A549 treated with CpdA at 1 μM for 4 hours (cell line): ENCODE measurements at places on chromosomes 1 and 21. TPM values are rescaled to one million over a fixed set of nuclear protein-coding genes. Genes with fewer than 3 reads are reported as not detected.

HES2 gene
- total RNA-seq = 2.3 to 3.5 TPM (median 3.0 TPM) in 5 replicates

F3 gene
- 1.5 to 3.3 TPM (median 2.7 TPM) in 5 replicates for total RNA-seq

DAP3 gene
- total RNA-seq = 116 to 145 TPM (median 121 TPM) in 5 replicates

NFIA gene
- 4.1 to 5.7 TPM (median 5.6 TPM) in 5 replicates for total RNA-seq

CHODL gene
- total RNA-seq = not detected in 5 replicates

KCNK2 gene
- total RNA-seq = 0.10 to 0.15 TPM (median 0.12 TPM) in 4 of 5 replicates, not detected in the other

ZBTB8OS gene
- total RNA-seq = 37.5 to 53.6 TPM (median 40.1 TPM) in 5 replicates

KCNA2 gene
- 0.01 to 0.05 TPM (median 0.03 TPM) in 3 of 5 replicates, not detected in the others for total RNA-seq

TCHH gene
- total RNA-seq = 0.14 to 0.24 TPM (median 0.19 TPM) in 5 replicates

MMEL1 gene
- total RNA-seq = 0.11 to 0.35 TPM in 2 of 5 replicates, not detected in the others

CFAP107 gene
- total RNA-seq = not detected in 5 replicates

FCGR1A gene
- total RNA-seq = not detected in 5 replicates

PODN gene
- 0.02 TPM in 1 of 5 replicates, not detected in the others for total RNA-seq

TNNT2 gene
- 0.06 to 0.30 TPM in 2 of 5 replicates, not detected in the others for total RNA-seq

NR1I3 gene
- 0.03 TPM in 1 of 5 replicates, not detected in the others for total RNA-seq

LMOD1 gene
- not detected in 5 replicates for total RNA-seq

CFAP74 gene
- 0.01 TPM in 1 of 5 replicates, not detected in the others for total RNA-seq

PADI4 gene
- not detected in 5 replicates for total RNA-seq

PLCH2 gene
- total RNA-seq = 0.15 to 0.41 TPM (median 0.34 TPM) in 5 replicates

CD34 gene
- 0.01 TPM in 1 of 5 replicates, not detected in the others for total RNA-seq

C1orf167 gene
- total RNA-seq = 0.08 TPM in 1 of 5 replicates, not detected in the others

GNAI3 gene
- total RNA-seq = 4.6 to 5.5 TPM (median 4.8 TPM) in 5 replicates

PDZK1IP1 gene
- 5.5 to 8.8 TPM (median 7.7 TPM) in 5 replicates for total RNA-seq

FCAMR gene
- not detected in 5 replicates for total RNA-seq

WRAP73 gene
- total RNA-seq = 18.3 to 21.9 TPM (median 20.6 TPM) in 5 replicates

KCNJ15 gene
- 0.12 to 0.50 TPM (median 0.26 TPM) in 5 replicates for total RNA-seq

LCE2C gene
- total RNA-seq = not detected in 5 replicates

ST3GAL3 gene
- 1.7 to 2.9 TPM (median 2.4 TPM) in 5 replicates for total RNA-seq

NBPF14 gene
- total RNA-seq = 10.9 to 15.4 TPM (median 14.8 TPM) in 5 replicates

OR2L13 gene
- total RNA-seq = not detected in 5 replicates

IL19 gene
- total RNA-seq = not detected in 5 replicates

SLC2A5 gene
- 0.05 to 0.26 TPM (median 0.13 TPM) in 5 replicates for total RNA-seq

PROX1 gene
- total RNA-seq = 0.02 to 0.17 TPM (median 0.09 TPM) in 4 of 5 replicates, not detected in the other

PPOX gene
- 12.9 to 16.4 TPM (median 14.2 TPM) in 5 replicates for total RNA-seq

DMBX1 gene
- 0.61 to 1.5 TPM (median 0.82 TPM) in 5 replicates for total RNA-seq

DISP3 gene
- total RNA-seq = 0.24 to 0.55 TPM (median 0.28 TPM) in 5 replicates

FMO2 gene
- total RNA-seq = not detected in 5 replicates

NECTIN4 gene
- total RNA-seq = 1.2 to 2.2 TPM (median 1.3 TPM) in 5 replicates
